ENCODE measurements at places on chromosomes 13 and 19.

- no peak for DNase-seq
These were observed 5.2 kb upstream of the ZNF579 start for GRCh38 chr19:55585658-55586339.

DNA sequence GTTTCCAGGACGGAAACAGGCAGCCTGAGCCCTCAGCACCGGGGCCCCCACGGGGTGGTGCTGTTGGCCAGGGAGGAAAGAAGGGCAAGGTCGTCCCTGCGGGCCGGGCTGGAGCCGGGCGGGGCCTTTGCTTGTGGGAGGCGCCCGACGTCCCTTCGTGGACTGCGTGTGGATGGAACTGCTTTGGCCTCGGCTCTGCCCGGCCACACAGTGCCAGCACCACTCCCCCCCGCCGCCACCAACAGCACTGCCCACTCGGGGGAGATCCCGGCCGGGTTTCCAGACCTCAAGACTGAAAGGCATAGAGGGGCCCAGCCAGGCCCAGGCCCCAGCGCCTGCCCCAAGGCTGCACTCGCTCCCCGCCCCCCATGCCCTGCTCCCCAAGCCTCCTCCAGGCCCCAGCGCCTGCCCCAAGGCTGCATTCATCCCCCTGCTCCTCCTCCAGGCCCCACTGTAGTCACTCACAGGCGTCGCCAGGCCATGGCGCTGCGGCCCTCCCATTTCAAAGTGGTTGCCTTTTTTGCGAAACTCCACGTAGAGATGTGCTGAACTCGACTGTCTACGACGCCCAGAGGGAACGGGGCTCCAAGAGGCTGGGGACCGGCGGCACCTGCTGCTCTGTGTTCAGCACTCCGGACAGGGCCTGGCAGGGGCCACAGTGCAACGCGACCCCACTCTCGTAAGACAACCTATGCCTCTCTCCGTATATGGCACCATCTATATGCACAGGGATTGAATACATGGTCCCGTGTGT is 22.5 kb downstream of the C13orf46 start:
- peak; percentile 56 for DNase-seq

DNA sequence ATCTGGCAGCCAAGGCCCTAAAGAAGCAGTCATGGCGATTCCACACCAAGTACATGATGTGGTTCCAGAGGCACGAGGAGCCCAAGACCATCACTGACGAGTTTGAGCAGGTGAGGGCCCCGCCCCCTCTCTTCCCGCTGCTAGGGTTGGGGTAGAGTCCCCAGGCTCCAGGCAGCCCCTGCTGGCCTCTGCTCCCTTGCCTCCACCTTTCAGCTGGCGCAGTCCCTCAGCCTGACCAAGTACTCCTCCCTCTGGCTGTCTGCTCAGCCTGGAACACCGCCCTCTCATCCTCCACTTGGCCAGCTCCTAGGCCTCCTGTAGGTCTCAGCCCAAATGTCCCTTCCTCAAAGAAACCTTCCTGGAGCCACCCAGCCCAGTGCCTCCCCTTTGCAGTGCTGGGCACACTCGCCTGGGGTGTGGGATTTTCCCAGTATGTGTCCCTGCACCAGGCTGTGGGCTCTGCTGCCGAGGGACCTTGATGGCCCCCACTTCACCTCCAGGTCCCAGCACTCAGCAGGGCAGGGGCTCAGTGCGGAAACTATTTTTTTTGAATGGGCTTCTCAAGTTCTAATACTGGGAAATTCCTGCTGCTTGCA is 5.7 kb downstream of the LENG1 start:
- no peak for DNase-seq

- DNase-seq = no peak
These were observed 80.9 kb upstream of the UQCRFS1 start for GRCh38 chr19:29293736-29294342.

DNA sequence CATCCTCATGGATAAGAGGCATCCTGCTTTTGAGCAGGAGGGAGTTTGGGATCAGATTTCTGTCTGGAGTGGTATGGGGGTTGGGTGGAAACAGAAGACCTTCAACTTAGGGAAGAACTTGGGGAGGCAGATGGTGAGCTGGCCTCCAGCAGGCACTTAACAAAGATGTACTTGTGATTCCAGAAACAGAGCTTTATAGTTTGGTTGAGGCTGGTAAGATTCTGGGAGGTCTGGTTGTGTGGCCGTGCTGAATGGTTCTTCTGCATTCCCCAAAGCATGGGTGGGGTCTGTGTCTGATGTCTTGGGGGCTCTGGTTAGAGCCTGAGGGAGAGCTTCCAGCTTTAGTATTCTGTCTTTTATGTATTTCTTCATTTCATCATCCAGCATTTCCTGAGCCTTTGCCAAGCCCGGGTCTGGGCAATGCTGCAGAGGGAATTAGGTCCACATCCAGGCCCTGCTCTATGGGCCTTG is 4.8 kb downstream of the MEGF8 start:
- no peak for DNase-seq

GRCh38 chr13:91773591-91774227 is 375.3 kb downstream of the GPC5 start:
- DNase-seq = no peak

DNA sequence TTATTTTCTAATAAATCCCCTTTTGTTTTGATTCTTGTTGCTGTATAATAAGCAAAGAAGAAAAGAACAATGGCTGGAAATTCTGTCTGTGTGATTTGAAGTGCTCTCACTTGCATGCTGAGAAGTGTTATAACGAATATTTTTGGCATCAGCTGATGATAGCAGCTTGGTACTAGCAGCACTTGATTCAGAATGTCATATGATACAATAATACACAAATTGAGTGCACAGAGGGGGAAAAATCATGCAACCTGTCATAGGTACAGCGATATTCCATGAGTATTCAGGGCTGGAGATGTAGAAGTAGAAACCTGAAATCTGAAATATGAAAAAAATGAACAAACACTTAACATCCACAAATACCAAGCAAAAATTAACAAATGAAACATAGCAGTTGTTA is 108.1 kb downstream of the FGF14 start:
- no peak for DNase-seq

- no peak for DNase-seq
These were observed 64.9 kb downstream of the MZT1 start for GRCh38 chr13:72662548-72662947.

All from stimulated activated CD4-positive, alpha-beta T cell treated with anti-CD3 and anti-CD28 coated beads, Interleukin-2, amount 100 ng/mL, for 48 hours (primary cell).